ENCODE measurements at places on chromosomes 12 and 14.

DNA sequence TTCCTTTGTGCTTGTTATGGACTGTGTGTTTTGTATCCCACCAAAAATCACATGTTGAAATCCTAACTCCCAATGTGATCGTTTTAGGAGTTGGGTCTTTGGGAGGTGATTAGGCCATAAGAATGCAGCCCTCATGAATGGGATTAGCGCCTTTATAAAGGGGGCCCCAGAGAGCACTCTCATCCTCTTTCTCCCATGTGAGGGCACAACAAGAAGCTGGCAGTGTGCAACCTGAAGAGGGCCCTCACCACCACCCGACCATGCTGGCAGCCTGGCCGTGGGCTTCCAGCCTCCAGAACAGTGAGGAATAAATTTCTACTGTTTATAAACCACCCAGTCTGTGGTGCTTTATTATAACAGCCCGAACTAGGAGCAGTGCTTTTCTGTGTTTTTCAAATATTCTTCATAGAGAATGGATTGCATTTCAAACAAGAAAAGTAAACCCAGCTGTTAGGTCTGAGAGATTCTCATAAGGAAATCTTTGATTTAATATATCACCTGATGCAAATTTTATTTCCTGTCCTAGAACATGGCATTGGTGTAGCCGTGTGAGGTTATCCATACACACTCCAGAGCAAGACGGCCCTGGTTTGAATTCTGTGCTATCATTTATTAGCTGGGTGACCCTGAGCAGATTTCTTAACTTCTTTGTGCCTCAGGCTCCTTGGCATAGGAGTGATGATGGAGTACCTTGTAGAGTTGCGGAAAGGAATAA lies 27.8 kb downstream of the HSPB8 start:
- no peak for DNase-seq

DNA sequence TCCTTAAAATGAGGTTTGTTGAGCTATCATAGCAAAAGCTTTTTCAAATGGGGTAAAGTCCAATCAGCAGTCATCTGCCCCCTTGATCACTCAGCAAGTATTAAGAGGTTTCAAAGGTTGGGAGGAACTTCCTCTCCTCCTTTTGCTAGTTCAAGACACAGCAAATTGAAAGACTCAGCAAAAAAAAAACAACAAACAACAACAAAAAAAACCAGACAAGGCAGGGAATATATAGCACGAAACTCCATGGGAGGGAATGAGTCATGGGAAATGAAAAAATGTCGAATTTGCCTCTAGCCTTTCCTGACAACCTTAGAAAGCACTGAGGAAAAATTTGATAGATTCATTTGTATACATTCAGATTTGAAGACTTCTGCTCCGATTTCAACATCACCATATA lies 1.6 kb upstream of the SLC7A8 start:
- DNase-seq, result no peak

DNA sequence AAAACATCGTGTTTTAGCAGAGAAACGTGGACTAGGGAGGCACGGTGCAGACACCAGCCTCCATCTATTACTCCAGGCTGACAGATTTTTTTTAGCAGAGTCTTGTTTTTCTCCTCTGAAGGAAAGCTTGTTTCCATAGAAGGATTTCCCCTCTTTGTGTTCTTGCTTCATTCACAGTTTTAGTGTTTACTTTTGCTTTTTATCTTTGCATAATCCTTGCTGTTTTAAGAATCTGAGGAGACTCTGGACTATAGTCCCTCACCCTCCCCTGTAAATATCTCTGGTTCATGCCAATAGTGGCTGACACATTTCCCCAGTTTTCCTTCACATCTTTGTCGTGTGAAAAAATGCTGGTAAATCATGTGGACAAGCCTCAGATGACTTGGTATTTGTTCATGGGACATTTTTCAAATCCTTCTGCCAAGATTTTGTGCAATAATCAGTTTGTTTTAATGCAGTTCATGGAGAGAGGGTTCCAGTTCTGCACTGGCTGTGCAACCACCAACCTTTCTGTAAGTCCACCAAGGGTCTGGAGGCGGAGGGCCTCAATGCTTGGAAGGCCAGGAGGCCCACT lies 39.9 kb upstream of the TMCC3 start:
- DNase-seq, result no peak

DNA sequence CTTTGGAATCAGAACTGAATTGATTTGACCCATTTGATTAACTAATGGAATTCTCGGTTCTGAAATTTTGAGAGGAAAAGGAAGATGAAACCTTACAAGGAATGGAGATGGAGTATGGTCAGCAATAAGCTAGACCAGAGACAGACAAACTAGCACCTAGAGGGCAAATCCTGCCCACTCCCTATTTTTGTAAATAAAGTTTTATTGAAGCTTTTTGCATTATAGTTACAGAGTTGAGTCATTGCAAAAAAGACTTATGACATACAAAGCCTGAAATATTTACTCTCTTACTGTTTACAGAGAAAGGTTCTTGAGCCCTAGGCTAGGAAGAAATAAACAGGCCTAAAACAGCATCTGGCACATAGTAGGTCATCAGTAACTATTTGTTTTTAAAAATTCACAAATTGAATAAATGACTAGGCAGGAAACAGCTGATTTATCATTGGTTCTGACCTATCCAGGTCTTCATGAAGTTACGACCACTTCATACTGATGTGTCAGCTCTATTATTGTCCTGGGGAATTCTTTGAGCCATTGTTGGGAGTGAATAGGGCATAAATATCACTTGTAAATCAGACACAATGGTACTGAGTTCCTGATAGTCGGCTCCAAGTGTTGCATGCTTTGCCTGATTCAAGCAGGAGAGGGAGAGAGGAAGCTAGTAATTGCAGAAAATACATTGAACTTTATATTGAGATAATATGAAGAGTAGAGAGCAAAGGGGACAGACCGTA lies 14.6 kb upstream of the STAB2 start:
- DNase-seq, result no peak

DNA sequence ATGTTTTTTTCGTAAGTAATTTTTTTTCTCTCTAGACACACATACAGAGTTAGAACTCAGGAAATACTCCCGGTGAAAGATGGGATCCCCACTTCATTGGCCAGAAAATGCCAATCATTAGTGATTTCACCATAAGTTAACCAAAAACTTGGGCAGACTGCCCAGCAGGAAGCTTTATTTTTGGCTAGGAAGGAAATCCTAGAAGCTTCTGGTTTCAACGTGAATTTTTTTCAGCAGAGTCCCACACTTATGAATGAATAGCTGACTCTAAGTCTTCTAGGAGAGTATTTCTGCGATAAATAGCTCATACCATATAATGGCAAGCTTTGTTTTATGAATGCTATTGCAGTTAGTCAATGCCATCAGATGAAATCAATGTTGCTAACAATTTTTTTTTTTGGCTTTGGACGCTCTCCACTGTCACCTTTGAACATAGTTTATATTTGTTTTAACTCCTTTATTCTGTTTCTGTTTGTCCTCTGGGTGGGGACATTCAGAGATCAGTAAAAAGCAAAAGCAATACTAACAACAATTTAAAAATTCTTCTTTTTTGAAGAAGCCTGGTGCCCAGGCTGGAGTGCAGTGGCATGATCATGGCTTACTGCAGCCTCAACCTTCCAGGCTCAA lies 9.5 kb downstream of the PPP1CC start:
- DNase-seq, result no peak

GRCh38 chr14:77314539-77315457 lies 5.9 kb downstream of the POMT2 start:
- DNase-seq, result no peak

DNA sequence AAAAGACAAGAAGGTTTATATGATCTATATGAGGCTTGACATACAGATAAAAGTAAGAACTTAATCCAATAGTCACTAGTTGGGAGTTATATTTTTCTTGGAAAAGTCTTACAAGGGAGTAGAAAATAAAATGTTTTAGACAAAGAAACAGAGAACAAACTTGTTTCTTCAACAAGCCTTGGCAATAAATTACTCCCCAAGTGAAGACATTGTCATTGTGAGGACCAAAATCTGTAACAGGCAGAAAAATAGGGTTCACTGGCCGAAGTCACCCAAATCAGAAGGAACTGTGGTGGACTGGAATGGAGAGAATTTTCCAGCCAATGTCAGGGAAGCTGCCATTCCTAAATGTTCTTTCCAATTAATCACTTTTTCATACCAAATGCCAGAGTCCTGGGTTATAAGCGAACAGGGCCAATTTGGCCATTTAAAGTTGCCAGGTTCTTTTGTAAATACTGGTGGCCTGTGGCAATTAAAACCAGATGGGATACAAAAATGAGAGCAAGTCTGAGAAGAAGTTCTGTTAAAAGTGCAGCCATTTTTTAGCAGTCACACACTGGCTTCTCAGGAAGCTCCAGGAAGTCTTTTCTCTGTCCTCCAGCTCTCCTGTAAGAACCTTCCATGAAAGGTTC lies 117.3 kb upstream of the OVCH1 start:
- DNase-seq, result no peak

- no peak for DNase-seq
Measured at GRCh38 chr14:100144996-100145646, 14.3 kb downstream of the DEGS2 start.

DNA sequence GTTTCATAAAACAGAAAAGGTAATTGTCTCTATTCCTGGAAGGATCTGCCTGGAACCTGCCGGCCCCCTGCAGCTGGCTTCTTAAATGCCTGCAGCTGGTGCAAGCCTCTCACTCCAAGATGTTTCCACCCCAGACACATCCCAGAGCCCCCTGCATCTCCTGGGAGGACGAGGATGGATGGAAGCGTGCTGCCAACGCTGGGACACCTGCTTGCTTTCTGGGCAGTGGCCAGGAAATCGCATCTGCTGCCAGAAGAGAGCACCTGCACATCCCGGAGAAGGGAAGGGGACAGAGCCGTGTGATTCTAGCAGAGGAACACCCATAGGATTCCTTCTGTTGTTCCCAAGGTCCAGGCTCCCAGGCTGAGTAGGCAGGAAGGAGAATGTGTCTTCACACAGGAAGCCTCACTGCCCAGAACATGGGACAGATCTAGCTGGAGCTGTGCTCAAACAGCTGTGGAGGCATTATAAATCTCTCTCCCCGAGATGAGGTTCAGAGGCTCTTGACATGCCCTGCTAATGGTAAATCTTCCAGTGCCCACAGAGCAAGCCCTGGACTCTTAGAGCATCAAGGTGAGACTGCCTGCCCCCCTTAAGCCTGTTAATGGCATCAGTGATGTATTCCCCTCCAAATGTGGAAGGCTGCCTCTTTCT lies 138.8 kb upstream of the MAP1LC3B2 start:
- no peak for DNase-seq

DNA sequence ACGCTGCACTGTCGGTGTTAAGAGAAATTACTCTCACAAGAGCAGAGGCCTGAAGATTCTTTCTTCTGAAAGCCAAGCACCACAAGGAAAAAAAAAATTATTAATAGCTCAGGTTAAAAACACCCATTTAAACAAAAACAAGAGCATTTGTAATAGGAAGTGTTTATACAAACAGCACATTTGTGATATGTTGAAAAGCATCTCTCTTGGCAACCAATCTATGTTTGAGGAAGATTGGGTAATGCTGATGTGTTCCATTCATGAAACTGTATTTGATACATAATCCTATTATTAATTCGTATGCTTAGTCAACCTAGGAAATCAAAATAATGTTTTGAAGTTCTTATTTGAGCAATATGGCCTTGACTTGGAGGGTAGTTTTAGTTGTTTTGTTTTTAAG lies 36.5 kb downstream of the SSPN start:
- no peak for DNase-seq

DNA sequence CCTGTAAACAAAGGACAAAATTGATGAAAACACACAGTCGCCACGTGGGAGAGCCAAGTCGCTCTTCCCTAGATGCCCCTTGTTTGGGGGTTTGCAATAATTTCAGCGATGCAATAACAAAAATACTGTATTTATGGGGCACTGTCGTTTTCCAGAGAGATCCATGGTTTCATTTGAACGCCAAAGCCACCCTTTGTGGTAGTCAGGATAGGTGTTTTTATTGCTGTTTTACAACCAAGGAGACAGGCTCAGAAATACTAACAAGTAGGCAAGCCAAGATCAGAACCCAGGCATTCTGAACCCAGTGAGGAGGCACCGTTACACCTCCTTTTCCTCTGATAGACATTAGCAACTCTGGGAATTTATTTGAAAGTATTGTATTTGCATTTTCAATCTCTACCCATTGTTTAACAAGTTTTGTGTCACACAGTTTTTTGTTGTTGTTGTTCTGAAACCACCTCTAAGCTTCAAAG lies 831 bp upstream of the BTBD7 start:
- DNase-seq, result no peak

- no peak for DNase-seq
Measured at GRCh38 chr12:121026274-121027045, 10.2 kb upstream of the C12orf43 start.

GRCh38 chr12:124679533-124680371 lies 112.3 kb upstream of the NCOR2 start:
- no peak for DNase-seq

- no peak for DNase-seq
Measured at GRCh38 chr14:105026033-105026785, 5.3 kb upstream of the CDCA4 start.

DNA sequence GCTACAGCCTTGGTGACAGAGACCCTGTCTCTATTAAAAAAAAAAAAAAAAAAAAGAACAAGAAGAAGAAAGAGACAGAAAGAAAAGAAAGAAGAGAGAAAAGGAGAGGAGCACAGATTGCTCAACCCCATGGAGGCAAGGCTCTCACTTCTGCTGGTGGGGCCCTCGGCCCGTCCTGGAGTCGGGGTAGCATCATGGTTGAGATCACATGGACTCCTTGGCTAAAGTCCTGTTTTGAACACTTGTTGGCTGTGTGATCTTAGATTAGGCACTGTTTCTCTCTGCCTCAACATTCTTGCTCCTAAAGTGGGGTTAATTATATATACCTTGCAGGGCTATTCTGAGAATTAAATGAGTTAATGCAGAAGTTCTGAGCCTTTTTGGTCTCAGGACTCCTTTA lies 207.7 kb downstream of the CACNA1C start:
- no peak for DNase-seq

GRCh38 chr14:74257078-74257940 lies 18.1 kb downstream of the VSX2 start:
- DNase-seq, result peak; percentile 73

- DNase-seq, result no peak
Measured at GRCh38 chr12:80838708-80839107, 99.0 kb downstream of the LIN7A start.

DNA sequence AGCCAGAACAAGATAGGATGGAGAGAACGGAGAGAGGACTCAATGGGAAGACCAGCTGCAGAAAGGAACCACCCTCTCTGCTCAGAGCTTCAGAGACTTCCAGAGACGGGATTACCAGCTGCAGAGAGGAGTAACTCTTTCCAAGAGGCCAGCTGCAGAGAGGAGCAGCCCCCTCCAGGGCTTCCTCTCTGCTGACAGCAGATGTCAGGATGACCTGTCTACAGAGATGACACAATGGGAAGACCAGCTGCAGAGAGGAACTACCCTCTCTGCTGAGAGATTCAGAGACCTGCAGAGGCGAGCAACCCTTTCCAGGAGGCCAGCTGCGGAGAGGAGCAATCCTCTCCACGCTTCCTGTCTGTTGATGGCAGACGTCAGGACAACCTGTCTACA lies 61.8 kb downstream of the KLRG1 start:
- DNase-seq, result no peak

GRCh38 chr12:33093534-33093933 lies 197.0 kb upstream of the PKP2 start:
- no peak for DNase-seq
